ENCODE measurements at places on chromosomes 7 and 10.

- DNase-seq, result no peak
These were observed 15.1 kb downstream of the STEAP4 start for GRCh38 chr7:88291398-88292173.

GRCh38 chr7:44403775-44404174 lies 78.4 kb upstream of the CAMK2B start:
- DNase-seq, result no peak

- DNase-seq, result peak; percentile 10
These were observed 784 bp upstream of the SERPINE1 start for GRCh38 chr7:101125989-101126650.

DNA sequence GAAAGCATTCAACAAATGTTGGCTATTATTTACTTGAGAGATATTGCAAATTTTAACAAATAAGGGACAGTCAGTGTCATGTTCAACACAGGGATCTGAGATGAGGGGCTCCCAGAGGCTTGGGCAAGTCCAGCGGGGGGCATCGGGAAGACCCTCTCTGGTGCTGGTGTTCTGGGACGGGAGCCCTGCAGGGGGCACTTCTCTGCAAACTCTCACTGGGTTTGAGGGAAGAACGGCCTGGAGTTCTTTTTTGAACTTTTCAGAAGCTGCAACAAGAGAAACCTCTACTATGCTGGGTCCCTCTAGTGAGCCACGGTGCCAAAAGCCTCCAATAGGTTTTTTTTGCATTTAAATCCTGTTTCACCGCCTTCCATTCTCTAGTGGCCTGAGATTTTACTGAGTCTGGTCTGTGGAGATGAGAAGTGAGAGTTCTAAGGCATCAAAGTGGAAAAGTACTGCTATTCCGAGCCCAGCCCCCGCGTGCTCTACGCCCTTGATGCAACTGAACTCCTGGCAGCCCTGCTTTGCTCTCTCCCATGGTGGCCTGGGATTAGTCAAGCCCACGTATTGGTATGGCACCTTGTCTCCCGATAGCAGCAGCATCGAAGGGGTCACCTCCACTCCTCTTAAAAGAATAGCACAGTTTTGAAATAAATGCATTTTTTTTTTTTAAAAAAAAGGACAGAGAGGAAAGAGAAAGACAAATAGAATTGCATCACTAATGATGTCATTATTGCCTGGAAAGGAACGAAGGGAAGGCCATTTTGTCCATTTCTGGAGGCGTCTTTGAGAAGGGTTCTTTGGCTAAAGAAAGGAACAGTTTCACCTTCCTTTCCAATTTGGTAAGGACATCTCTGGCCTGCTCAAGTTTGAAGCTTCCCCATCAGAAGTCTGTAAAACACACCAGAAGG lies 43.5 kb downstream of the CLEC2L start:
- DNase-seq, result no peak

GRCh38 chr7:123024989-123025758 lies 29.7 kb upstream of the TAS2R16 start:
- no peak for DNase-seq

GRCh38 chr10:94076325-94076841 lies 82.7 kb downstream of the PLCE1 start:
- peak; percentile 11 for DNase-seq

- DNase-seq, result no peak
These were observed 23.7 kb downstream of the ZNF775 start for GRCh38 chr7:150402671-150403321.

DNA sequence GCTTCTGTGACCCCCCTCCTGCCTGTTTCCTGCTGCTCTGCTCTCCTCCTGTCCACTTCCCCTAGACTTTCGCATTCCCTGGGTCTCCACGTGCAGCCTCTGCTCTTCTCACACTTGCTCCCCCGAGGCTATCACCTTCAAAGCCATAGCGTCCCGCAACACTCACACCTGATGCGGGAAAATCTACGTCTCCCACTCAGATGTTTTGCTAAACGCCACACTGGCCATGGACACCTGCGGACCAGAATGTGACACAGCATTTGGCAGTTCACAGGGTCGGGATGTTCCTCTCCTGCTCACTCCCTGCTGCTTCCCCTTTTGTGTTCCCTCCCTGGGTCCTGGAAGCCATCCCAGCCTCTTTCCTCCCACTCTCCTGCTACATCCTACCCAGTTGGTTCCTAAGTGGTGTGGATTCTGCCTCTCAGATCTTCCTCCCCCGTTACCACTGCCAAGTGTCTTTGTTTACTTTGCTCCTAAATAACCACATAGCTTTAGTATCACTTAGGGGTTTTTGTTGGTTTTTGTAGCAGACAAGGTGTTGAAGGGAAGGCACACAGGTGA lies 33.7 kb upstream of the RBM33 start:
- no peak for DNase-seq
